ENCODE measurements at places on chromosomes 1 and 21.

DNA sequence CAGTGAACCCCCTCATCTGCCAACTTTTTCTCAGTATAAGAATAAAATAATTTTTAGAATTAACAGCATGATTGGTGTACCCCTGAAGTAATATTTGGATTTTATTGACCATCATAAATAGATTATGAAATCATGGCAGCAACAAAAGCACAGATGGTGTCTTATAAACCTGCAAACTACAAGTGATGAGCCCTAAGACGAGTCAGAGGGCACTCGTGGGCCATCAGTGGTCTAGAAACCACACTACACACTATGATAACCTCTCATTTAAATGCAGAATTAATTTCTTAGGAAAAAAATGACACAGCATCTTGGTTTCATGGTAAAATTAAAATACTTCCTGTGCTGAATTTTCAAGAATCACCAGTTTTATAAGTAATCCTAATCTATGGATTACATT is 312.4 kb downstream of the PTBP2 start:
- DNase-seq, result no peak

DNA sequence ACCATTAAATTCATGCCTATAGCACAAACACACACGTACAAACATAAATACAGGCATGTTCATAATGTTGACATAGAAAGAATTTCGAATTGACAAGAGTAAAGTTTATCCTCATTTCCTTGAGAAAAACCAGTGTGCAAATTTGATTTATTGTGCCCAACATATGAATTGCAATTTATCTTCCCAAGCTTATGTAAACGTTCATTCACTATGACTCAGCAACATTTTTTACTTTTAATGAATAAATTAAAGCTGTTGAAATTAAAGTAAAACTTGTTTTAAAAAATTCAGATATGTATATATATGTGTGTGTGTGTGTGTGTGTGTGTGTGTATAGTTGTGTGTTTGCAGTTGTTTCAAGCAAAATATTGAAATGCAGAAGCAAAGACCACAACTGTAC is 1067.9 kb downstream of the BRINP3 start:
- no peak for DNase-seq

DNA sequence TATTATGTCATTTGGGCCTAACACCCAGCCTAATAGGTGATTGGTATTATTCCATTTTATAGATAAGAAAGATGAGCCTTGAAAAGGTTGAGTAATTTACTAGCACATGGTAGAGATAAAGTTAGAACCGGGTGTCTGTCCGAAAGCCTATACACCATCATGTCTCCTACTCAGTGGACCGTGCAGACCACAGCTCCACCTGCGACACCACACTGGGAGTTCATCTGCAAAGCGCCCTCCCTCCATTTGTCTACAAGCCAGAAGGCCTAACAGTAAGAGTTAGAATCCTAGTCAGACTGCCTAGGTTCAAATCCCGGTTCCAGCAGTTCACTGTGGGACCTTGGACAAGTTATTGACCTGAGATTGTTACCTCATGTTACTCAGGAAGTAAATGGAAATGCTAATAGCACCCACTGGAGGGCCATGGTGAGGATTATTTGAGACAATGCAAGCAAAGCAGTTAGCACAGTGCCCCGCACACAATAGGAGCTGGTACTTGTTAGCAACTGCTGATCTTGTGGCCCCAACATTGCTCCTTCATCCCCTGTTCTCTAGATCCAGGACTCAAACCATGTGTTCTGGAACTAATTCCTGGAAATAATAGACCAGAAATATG is 20.5 kb downstream of the ARMH1 start:
- no peak for DNase-seq

- no peak for DNase-seq
Measured at GRCh38 chr1:202599669-202600431, 110.4 kb downstream of the SYT2 start.

- no peak for DNase-seq
Measured at GRCh38 chr1:184860535-184860934, 105.9 kb upstream of the EDEM3 start.

DNA sequence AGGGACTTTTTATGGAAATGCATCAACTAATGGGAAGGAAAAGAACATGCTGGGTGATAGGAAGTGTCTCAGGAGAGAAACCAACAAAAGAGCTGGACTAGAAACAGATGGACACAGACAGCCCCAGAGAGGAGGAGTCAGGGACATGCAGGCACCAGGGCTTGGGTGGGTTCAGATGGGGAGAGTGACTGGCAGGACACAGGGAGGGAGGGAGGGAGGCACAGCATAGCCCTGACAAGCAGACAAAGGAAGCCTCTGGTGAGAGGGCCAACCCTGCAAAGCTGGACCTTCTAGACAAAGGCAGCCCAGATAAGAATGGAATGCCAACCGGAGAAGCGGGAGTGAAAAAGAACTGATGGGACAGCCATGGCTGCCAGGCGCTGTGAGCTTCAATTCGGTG is 568.8 kb downstream of the AJAP1 start:
- DNase-seq, result no peak

DNA sequence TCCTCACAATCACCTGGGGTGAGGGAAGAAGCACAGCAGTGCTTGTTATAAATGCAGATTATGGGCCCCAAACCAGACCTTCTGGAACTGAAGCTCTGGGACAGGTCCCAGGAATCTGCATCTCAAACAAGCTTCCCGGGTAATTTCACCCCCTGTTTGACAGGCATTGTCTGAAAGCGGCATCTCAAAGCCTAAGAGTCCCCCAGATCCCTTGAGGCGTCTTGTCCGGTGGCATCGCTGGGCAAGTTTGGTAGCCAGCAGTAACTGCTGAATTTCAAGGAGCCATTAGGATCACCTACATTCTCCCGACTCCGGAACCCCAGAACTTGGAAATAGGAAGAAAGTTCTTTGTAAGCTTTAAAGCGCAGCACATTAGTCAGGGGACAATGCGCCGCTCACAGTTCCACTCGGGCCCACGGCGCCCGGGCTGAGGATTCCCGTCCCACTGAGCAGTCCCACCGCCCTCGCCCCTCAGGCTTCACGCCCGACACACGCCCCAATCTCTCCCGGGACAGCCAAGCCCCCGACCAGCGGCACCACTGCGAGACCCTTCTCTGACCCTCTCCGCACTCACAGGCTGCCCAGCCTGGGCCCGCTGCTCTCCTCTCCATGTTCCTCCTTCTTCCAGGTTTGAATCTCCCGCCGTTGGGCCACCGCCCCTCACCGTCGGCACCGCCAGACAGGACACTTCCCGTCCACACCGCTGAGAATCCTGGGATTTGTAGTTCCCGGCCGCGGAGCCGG is at the start of gene IQGAP3:
TSS of gene IQGAP3 (minus strand) at position 647 of the 744 bp plus-strand sequence. CDS start at position 611, 36 bp downstream.
- peak; percentile 72 for DNase-seq

GRCh38 chr1:162951553-162952315 is 90.8 kb upstream of the CCDC190 start:
- no peak for DNase-seq

GRCh38 chr1:47578026-47578720 is 140.3 kb downstream of the FOXD2 start:
- no peak for DNase-seq

- DNase-seq, result no peak
Measured at GRCh38 chr1:27656157-27656893, 15.7 kb downstream of the IFI6 start.

GRCh38 chr1:9167638-9168037 is 38.7 kb upstream of the GPR157 start:
- no peak for DNase-seq

GRCh38 chr1:67515324-67516080 is 85.3 kb upstream of the SERBP1 start:
- no peak for DNase-seq

- no peak for DNase-seq
Measured at GRCh38 chr1:99808391-99809115, 41.6 kb upstream of the AGL start.

- no peak for DNase-seq
Measured at GRCh38 chr1:244112636-244113035, 61.6 kb downstream of the ZBTB18 start.

GRCh38 chr21:21002153-21002552 is 3.9 kb downstream of the NCAM2 start:
- no peak for DNase-seq
